ENCODE measurements at places on chromosomes 16 and 17.

DNA sequence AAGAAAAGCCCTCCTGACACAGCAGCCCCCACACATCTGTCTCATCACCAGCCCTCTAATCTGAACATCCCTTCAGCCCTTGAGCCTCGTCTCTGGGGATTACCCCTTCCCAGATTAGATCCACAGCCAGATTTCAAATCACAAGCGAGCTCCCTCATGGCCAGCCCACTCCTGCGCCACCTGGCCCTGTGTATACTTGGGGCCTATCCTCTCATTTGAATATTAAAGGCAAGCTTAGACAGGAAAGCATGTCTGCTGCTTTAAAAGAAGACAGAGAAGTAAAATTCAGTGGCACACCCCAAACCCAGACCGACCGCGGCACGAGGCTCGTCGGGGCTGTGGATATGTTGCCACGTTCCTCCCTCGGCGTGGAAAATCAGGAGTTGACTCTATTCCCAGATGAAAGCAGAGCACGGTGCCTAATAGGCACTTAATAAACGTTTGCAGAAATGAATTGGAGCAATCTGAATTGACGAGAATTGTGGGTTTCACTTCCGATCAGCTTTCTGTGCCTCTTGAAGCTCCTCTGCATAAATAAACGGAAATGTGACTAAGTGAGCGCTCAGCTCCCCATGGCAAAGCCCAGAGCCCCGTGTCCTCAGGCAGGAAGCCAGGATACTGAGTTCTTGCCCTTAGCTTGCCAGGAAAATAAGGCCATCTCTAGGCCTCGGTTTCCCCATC lies 108.0 kb downstream of the CCDC182 start:
- DNase-seq, result no peak

- DNase-seq, result no peak
Observed at GRCh38 chr17:27597783-27598320, 33.1 kb upstream of the LGALS9 start.

- no peak for DNase-seq
Observed at GRCh38 chr17:41939693-41940090, 9.3 kb downstream of the ODAD4 start.

- no peak for DNase-seq
Observed at GRCh38 chr17:82296511-82297279, 20.7 kb downstream of the CD7 start.

DNA sequence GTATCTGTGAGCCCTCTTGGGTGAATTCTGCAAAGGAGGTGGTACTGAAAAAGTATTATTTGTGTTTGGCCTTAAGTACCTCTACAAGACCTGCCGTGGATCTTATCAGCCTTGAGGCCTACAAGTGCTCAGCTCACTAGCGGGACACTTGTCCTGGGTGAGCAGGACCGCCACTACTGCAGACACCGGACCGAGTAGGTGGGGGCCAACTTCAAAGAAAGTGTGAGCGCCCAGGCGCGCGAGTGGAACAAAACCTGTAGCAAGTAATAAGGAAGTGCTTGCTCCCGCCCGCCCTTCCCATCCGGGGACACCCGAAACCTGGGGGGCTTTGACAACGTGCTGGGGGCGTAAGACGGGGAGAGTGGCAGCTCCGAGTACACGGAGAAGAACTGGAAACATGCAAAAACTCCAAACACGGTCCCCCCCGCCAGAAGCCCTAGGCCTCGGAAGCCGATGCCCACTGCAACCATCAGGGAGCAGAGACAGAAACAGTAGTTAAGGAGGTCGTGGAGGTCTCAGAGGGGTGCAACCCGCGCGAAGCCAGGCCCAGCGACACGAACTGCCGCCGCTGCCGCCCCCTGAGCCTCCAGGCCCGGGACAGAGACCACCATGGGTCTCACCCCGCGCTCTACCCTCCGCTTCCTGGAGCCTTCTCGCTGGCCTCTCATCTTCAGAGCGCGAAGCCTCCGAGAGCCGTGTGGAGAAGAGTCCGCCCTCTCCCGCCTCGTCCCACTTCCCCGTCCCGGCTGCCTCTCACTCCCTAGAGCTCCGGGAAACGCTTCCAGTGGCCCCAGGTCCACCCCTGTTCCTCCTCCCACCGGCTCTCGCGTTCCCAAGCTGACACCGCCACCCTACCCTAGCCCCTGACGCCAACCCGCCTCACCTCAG lies 537 bp downstream of the CNOT1 start:
- DNase-seq, result peak; percentile 46

GRCh38 chr16:56980792-56981724 lies 8.3 kb upstream of the NLRC5 start:
- DNase-seq, result peak; percentile 39

DNA sequence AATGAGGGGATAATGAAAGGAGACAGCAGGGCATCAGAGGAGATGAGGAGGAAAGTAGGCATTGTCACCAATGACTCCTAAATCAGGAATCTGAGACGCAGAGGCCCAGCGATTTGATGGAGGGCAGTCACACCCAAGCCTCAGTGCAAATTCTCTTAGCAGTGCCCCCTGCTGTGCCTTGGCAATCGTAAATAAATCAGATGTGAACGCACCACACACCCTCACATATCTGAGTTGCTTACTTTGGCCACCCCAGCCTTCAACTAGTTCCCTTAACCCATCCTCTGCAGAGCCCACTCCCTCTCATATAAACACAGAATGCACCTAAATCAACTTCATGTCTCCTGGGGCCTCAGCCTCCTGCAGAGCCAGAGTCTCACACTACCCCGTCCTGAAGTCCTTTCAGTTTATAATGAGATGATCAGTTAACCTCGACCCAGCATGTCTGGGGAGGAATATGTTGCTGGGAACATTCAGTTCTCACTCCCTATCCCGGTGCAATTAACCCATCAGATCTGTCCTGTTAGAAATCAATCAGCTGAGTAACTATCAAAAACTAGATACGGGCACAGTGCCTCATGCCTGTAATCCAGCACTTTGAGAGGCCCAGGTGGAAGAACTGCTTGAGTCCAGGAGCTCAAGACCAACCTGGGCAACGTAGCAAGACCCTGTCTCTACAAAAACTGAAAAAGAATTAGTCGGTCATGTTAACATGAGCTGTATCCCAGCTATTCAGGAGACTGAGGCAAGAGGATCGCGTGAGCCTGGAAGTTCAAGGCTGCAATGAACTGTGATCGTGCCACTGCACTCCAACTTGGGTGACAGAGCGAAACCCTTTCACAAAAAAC lies 78.4 kb downstream of the SLC39A11 start:
- DNase-seq, result no peak

DNA sequence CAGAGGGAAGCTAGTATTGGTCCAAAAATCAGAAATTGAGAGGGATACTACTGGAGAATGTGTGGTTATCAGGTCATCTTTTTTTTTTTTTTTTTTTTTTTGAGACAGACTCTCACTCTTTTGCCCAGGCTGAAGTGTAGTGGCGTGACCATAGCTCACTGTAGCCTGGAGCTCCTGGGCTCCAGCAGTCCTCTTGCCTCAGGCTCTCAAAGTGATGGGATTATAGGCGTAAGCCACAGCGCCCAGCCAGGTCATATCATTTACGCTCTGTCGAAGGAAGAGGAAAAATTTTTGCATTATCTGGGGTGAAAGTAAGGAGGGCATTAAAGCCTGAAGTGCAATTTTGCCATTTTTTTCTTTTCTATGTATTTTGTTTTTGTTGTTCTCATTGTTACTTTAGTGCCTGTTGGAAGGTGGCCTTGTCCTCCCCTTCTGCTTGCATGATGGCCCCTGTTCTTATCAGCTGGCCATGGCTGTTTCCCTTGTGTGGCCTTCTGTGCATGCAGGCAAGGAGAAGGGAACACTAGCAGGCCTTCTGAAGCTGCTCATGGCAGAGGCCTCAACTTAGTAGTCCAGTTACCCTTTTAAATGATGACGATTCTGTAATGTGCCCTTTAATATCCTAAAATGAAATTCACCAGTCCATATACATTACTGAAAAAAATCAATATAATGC lies 118.3 kb downstream of the SPECC1 start:
- no peak for DNase-seq

DNA sequence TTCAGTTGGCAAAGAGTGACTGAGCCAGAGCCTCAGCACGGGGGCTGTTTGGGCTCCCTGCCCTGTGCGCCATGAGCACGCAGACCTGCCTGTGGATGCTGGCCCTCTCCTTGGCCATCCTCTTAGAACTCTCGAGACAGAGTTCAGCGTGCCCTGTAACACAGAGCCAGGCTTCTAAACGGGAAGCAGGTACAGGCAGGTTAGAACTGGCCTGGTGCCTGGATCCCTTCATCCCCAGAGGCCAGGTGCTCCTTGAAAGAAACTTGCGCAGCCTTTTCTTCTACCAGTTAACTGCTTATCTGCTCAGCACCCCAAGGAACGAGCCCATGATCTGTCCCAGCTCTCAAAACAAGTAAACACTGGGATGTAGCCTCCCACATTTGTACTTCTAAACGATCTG lies 6.9 kb downstream of the CCNF start:
- no peak for DNase-seq

- DNase-seq, result no peak
Observed at GRCh38 chr17:76014925-76015261, 12.2 kb downstream of the EVPL start.

DNA sequence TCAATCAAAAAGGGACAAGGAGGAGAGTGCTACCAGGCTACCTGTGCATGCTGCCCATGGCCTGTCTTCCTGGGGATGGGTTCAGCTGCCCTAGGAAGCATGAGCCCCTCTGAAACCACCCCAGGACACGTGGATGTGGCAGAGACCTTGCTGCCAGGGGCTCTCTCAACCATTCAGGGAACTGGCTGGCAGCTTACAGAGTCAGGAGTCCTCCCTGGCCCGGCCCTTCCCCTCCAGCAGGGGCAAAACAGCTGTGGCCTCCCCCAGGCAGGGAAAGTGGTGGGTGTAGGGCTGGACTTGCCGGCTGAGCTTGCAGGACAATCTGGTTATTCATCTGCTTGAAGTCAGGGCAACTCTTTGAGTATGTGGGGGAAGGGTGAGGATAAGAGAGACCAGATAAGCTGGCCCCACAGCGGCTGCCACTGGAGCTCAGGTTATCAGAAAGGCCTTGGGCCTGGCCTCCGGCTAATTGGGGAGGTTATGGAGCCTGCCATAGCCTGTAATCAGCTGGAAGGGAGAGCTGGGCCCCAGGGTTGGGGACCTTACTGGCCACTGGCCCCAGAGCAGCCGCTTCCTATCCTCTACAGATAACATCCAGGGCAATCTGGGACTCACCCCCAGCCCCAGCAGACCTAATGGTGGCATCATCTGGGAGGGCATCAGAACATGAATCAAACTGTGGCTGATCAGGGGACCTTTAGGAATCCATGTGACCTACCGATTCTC lies 5.6 kb upstream of the TBX2 start:
- DNase-seq, result no peak

- no peak for DNase-seq
Observed at GRCh38 chr17:61157246-61157886, 242.3 kb upstream of the TBX2 start.

DNA sequence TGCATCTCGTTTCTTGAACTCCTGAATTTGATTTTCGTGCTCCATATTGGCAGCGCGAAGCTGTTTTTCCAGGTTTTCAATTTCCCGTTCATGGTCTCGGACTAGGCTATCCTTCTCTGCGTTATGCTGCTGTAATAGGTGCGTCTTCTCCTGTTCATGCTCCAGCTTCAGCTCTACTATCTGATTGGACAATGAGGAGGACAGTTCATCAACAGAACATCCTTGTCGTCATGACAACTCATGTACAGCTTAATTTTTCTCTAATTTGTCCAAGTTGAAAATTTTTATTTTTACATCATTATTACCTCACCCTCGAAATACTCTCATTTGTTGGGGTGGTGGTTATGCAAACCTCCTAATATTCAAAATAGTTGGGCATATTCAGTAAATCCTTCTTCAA lies 289.8 kb downstream of the CEP112 start:
- DNase-seq, result no peak

DNA sequence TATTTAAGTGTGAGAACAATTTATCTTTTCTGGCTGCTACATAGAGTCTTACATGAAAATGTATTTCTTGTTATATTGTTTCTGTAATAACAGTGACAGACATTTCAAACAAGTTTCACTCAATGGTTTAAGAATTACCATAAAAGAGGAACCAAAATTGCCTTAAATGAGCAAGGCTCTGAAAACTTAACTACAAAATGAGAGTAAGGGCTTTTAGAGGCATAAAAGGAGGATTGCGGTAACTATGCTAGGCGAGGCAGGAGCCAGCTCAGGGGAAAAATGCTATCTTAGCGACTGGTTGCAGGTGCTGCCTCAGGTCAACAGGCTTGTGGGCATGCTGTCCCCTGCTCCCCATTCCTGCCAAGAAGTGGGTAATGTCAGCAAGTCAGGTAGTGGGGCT lies 81.7 kb upstream of the MSI2 start:
- no peak for DNase-seq

- peak; percentile 91 for DNase-seq
Observed at GRCh38 chr16:30377812-30378235, 3.2 kb downstream of the MYL11 start.

Data from hindlimb muscle (tissue), 1 donor.